SHP77 treated with DMSO at 0.1 percent for 48 hours (cell line): ENCODE measurements at places on chromosomes 16 and 17.
A peak's percentile ranks its signal among the peaks of the same experiment; 100 is the strongest.

GRCh38 chr16:84685210-84685609, 14.6 kb upstream of the USP10 start:
- DNase-seq, result no peak

- DNase-seq, result peak; percentile 38
Measured at GRCh38 chr17:7177191-7177953, 1.8 kb downstream of the ASGR1 start.

GRCh38 chr16:743794-744500, 3.1 kb upstream of the CIAO3 start:
- DNase-seq, result no peak

GRCh38 chr17:31313982-31314781, at the start of gene EVI2B:
TSS of gene EVI2B (minus strand) at chr17:31314054. CDS start at chr17:31305609, 8,445 bp downstream.
- DNase-seq, result no peak

GRCh38 chr17:1997289-1997926, 27.7 kb downstream of the RTN4RL1 start:
- peak; percentile 90 for DNase-seq
